ENCODE measurements at places on chromosomes 4 and X.

DNA sequence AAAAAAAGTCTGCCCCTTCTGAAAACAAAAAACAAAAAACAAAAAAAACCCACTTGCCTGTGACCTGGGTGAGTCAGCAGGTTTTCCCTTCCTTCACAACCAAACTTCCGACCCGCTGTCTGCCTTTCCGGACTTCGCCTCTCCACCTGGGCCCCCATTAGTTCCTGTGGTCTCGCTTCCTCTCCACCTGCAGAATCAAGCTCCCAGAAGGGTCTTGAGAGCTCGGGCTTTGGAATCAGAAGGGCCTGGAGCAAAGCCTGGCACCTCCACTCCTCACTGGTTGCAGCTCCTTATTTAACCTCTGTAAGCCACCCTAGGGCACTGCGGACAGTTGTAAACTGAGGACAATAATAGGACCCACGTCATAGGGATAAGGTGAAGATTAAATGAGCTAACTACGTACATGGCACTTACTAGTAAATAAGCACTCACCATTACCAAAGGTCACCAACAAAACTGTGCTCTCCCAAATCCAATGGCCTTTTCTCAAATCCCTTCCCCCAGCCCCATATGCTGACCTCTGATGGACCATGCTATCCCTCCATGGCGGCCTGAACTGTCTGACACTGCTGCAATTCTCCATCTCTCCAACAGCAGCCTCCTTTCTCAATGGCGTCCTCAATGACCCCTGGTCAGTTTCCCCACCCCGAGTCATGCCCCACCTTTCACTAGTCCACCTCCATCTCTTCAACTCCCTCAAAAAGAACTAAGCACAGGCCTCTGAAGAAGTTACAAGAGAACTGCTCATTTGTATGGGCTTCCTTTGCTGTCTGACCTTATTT lies 64.2 kb downstream of the IRF2 start:
- no peak for DNase-seq

- DNase-seq: no peak
These were observed 11.0 kb downstream of the GNRHR start for GRCh38 chr4:67743194-67743593.

DNA sequence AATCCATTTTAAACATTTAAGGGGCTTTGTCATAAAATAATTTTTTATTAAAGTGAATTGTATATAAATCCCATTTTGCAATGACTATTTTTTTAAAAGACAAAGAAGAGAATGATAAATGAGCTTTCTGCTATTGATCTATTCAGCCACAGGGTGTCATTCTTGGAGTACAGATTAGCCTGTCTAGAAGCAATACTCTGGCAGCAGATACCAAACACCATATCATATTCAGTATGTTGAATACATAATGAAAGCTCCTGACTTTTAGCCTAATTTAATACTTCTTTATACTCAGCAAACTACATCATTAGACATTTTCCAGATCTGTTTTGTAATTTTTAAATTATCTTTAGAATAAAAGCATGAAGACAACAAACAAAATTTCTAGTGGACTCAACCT lies 496.3 kb downstream of the PDGFC start:
- no peak for DNase-seq

- no peak for DNase-seq
These were observed 177.3 kb downstream of the FRMPD4 start for GRCh38 chrX:12315526-12315925.

Data from activated CD4-positive, alpha-beta T cell treated with anti-CD3 and anti-CD28 coated beads, Interleukin-2, amount 50 U/mL, for 1 hour (primary cell).